Posterior vena cava (tissue), 2 donors: ENCODE measurements at places on chromosomes 2 and 18. TPM values are rescaled to one million over a fixed set of nuclear protein-coding genes. Genes with fewer than 3 reads are reported as not detected.

DNA sequence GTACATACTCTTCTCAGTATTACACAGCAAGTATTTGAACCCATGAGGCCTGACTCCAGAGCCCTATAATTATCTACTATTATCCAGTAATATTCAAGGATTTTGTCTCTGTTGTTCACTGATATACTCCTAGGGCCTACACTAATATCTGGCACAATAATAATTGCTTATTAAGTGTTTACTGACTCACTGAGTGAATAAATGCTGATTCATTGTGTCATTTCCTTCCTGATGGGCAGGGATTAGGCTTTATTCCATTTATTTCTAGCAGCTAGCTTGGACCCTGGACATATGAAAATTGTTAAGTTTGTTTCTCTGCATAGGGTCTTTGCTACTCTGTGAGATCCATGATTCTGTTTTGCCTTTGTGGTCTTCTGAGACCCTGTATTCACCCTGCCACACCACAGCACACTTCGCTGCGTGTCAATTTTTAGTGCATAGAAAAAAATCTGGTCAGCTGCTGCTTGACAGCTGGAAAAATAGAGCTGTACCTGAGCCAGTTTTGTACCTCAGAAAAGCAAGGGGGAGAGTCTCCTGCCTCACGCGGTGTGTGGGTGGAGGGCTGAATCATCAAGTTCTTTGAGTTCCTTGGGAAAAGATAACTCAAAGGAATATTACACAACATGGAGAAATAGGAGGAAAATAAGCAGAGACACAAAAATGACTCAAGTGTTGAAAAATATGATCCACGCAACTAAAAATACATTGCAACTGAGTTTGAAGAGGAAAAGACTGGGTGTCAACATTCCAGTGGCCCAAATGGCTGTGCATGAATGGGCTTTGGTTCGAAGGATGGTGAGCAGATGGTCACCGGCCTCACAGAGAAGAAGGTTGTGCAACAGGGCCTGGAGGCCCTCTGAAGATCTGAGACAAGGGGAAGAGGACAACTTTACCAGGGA lies 18.9 kb upstream of the DPP4 start:
- DNase-seq: peak; percentile 84

DNA sequence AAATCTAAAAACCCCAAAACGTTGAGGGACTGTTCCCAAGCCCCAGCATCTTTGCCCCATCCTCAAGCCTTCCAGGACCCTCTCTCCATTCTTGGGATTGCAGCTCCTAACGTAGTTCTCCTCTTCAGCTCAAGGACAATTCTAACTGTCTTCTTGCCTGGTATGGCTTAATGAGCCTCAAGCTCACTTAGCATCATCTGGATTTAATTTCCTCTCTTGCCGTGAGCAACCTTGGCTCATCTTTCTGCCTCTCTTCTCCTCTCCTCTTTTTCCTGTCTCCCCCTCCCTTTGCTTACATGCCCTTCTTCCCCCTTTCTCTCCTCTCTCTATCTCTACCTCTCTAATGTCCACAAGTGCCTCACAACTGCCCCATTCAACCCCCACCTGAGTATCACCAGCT lies 44.2 kb downstream of the TACR1 start:
- DNase-seq: no peak

The DQX1 gene
- total RNA-seq: not detected

DNA sequence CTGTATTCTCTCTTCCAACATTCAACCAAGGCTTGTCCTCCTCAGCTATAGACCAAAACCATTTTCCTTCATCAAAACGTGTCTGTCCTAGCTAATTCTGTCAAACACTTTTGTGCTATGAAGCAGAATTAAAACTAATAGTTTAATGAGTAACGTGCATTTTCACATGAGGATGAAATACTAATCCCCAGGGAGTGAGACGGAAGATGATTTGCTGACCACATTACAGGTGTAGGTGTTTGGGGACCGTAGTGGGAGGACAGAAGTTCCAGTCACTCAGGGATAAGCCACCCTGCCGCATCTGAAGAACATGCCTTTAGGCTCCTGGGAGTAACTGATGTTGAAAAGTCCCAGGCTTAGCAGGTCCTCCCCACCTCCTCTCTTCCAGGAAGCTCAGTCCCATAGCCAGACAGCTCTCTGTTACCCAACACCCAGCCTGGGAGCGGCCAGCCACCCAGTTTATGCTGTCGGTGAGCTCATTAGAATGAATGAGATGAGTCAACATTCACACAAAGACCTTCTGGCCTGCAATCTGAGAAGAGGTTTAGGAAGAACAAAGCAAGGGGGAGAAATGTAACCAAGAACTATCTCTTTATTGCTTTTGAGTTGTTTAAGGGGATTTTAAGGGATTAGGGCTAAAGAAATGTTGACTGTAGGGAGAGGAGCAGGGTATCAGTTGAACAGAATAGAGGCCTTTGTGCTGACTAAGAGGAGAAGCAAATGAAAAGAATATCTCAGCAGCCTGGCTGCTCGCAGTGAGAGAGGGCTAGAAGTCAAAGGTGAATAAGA lies 122.5 kb downstream of the FOXI3 start:
- DNase-seq: no peak

DNA sequence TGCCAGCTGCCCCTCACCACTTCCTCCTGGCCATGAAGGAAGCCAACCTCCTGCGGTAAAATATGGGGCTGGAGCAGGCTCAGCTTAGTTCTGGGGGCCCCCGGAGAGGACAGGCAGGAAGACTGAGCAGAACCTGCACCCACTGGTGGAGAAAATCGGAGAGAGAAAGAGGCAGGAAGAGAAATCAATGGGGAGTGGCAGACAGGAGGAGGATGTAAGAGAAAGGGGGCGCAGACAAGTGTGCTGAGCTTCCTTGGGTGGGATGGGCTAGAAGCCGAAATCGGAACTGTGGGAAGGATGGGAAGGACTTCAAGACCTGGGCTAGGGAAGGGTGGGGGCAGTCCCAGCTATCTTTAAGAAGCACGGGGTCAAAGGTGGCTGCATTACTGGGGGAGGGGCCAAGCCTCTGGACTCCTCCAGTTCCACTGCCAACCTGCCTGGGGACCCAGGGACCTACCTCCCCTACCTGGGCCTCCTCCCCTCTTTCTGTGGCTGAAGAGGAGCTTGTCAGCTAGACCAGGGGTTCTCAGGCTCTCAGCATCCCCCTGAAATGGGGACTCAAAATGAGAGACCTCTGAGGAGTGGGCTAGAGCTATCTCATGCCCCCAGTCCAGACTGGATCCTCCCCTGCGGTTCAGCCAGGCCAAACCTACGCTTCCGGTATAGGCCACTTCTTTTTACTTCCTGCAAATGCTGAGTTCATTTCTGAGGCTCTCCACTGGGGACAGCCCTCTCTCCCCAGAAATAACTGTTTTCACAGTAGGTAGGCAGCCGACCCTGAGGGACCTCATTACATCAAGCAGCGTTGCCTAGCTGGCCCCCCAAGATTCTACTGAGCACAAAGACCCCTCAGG lies 33.6 kb upstream of the B3GNT7 start:
- DNase-seq: peak; percentile 72

DNA sequence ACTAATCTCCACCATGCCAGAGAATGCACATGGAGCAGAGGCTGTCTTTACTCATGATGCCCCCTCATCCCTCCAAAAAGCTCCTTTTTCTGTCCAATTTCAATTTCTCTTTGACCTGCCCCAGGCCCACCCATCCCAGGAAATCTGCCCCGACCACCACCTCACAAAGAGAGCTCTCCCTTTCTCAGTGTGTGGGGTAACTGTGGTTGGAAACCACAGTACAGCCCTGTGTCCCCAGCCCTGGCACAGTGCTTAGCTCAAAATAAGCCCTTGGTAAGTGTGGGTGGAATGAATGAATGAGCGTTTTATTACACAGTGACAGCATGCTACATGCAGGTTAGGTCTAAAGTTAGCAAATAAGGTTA lies 43.7 kb upstream of the CAB39 start:
- DNase-seq: peak; percentile 9

The RASGRP3 gene
- 13.8 TPM for total RNA-seq

The NYAP2 gene
- not detected for total RNA-seq

DNA sequence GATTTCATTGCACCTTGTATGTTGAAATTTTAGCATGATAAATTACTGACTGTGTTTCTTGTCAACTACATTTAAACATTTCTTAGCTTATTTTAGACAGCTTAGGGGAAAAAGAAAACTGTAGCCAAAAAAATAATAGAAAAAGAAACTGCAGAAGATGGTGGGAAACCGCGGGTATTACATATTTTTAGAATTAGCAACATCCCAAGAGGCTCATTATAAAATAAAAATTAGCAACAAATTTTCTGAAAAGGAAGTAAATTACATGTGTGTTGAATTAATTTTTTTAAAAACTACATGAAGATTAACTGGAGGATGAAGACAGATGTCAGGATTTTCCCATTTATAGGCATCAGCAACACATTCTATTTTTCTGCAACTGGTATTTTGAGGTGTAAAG lies 4.3 kb downstream of the PELI1 start:
- no peak for DNase-seq

The SLC16A14 gene
- total RNA-seq: 5.9 TPM

DNA sequence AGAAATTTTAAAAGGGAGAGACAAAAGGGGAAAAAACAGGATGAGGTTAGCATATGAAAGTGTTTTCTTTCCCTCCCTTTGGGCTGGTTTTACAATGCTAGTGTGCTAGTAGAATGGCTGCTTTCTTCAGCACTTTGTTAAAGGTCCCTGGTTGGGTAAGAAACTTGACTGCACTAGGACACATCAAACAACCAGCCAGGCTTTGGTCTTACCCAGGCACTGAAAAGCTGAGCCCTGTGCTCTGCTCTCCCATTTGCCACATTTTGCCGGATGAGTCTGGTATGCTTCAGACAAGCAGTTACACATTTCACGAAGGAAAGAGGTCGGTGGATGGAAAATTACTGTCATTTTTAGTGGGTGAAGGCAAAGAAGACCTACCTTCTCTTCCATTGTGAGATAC lies 242.0 kb downstream of the DPP10 start:
- DNase-seq: no peak

DNA sequence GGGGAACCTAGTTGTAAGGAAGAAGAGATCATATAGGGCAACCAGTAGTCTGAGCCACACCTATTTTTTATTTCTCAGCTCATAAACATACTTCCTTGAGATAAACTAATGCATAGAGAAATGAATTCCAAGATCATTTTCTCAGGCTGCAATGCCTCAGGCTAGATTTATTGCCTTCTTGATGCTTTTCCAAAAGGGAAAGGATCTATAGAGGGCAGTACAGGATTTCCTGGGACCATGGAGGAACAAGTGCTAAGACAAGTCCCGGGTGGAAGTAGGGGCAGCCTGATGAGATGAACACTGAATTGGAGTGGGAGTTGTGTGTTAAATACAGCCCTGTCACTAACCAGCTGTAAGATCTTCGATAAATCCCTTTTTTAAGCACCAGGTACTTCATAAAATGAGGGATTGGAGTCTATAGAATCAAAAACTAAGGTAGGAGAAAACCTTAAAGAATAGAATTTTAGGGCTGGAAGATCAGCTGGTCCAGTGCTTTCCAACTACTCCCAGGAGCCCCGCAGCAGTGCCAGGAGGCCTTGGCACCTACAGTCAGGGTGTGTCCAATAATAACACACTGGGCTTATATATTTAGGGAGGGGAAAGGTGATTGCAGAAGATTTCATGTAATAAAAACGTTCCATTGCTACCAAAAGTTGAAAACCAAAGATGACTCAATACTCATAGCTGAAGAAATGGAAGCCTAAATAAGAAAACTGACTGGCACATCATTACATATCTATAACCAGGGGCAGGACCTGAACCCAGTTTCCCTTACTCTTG lies 58.1 kb downstream of the SERTAD2 start:
- DNase-seq: no peak

- DNase-seq: no peak
Observed at GRCh38 chr2:133438026-133438425, 130.2 kb downstream of the NCKAP5 start.

DNA sequence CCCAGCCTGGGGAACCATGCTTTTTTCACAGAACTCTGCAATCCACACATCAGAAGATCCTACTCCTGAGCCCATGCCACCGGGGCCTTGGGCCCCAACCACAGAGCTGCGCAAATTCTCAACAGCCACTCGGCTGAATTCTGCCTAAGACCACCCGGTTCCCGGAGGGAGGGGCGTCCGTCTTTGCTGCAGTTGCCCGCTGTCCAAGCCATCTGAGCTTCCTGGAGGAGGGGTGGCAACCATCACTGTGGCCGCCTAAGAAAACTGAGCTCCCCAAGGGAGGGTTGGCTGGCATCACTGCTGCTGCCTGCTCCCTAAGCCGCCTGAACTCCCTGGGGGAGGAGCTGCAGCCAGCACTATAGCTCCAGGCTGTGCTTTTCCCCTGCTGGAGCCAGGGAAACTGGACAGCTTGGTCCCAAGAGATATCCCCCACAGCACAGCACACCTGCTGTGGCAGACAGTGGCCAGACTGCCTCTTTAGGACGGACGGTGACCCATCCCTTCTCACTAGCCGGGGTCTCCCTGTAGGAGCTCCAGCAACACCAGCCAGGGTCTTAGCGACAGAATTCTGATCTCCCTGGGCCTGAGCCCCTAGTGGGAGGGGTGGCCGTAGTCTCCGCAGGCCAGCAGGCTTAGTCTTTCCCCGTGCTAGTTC lies 1411.6 kb upstream of the CDH2 start:
- no peak for DNase-seq

The FOSL2 gene
- 105 TPM for total RNA-seq

The ATOH8 gene
- 17.5 TPM for total RNA-seq

DNA sequence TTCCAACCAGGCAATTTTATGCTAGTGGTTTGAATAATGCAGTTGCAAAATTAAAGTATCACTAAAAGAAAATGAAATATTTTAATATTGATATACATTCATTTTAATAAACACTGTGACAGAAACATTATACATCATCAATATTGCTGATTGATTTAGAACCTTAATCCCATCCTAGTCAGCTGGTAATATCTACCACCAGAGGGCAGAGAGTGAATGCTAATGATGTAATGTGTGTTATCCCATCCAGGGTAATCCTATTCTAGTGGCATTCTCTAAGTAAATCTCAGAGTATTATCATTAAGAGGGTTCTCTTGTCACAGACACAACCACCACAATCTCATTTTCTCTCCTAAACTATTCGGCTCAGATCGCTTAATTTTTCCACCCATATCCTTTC lies 477.4 kb downstream of the CPS1 start:
- no peak for DNase-seq

DNA sequence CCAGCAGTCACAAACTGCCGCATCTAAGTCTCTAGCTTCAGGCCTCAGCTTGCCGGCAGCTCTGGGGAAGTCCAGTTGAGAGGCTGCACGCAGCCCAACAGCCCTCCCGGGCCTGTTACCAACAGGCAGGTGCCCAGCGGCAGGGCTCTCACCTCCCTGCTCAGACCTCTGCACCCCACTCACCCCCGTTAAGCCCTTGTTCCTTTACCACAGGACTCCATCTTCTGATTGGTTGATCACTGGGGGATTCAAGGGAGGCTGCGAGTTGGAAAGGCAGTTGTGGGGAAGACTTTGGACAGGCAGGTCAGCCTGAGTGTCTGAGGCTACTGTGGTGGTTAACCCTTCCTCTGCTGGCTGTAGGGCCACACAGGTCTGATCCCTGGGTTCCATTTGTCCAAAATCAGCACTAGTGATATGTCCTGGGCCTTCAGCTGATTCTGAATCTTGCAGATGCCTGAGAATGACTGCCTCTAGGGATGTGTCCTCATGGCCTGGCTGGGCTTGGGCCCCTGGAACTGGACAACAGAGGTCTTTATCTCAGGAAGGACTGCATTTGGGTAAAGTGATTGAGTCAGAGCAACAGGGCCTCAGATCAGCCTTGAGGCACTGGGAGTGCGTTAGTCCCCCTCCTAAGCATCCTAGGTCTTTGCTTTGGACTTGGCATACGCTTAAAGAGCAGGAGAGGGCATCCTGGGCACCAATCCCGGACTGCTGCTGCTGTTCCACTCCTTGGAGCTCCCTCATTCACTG lies 88.4 kb downstream of the APOB start:
- DNase-seq: no peak
